ENCODE measurements at places on chromosomes 5 and 9.
A peak's percentile ranks its signal among the peaks of the same experiment; 100 is the strongest.

- no peak for DNase-seq
Observed at GRCh38 chr5:158786390-158786789, 313.3 kb downstream of the EBF1 start.

DNA sequence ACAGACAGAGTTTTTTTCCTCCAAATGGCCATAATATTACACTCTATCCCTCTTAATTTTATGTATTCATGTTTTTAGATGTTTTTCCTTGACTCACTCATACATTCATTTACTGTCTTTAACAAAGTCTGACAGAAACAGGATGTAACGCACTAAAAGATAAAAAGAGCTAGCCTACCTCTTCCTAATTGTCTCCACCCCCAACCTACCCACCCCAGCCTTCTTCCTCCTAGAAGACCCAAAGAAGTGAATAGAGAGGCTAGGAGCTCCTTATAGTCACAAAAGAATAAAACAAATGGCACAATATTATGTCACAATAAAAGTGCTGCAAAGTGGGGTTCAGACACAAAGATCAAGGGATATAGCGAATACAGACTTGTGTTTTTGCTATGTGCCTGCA lies 719 bp downstream of the NOL8 start:
- no peak for DNase-seq

DNA sequence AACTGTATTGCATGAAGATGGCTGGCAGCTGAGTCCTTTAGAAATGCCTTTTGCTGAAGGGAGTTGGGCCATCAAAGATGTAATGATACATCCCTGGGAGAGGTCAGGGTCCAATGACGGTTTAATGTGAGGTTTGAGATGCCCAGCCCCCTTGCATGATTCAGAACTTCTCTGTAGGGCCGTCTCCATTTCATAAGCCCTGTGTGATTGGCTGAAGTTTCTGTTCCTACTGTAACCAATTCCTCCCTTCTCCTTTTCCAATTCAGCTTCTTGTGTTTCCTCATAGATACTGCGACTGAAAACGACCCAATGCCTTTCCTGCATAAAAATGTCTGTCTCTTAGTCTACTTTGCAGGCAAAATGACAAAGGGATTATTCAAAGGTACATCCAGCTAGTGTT lies 47.9 kb upstream of the ST8SIA4 start:
- DNase-seq, result no peak

GRCh38 chr9:33510262-33511183 lies 13.5 kb upstream of the ANKRD18B start:
- DNase-seq, result peak; percentile 84

GRCh38 chr5:106019261-106019660 lies 1651.5 kb downstream of the EFNA5 start:
- no peak for DNase-seq

DNA sequence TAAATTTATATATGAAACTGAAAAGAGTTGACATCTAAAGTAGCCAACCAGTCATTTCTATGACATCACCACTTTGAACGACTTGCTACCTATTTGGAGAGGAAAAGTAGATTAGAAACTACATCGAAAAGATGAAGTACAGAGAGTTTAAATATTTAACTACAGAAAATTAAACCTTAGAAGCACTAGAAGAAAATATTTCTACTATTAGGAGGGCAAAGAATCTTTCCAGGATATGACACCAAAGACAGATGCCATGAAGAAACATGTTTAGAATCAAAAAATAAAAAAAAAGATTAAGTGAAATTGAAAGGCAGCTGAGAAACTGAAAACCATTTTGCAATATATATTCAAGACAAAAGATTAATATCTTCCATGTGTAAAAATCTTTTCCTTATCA lies 144.7 kb downstream of the COL23A1 start:
- DNase-seq, result no peak

DNA sequence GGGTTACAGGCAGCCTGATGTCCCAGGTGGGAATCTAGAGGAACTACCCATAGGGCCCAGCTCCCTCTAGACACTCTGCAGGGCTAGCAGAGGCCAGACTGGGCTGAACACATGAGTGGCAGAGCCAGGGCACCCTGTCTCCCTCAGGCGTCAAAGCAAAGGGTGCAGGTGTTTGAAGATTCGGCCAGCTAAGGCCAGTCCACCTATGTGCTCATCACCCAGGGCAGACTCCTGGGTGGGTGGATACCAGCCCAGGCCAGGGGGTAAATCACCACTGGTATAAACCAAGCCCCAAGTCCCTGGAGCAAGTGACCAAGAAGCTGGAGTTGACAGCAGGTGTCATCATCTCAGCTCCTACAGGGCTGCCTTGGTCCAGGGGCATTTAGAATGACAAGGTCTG lies 3.4 kb downstream of the CCDC180 start:
- DNase-seq, result peak; percentile 51

GRCh38 chr9:133978226-133978898 lies 13.8 kb downstream of the VAV2 start:
- peak; percentile 69 for DNase-seq

DNA sequence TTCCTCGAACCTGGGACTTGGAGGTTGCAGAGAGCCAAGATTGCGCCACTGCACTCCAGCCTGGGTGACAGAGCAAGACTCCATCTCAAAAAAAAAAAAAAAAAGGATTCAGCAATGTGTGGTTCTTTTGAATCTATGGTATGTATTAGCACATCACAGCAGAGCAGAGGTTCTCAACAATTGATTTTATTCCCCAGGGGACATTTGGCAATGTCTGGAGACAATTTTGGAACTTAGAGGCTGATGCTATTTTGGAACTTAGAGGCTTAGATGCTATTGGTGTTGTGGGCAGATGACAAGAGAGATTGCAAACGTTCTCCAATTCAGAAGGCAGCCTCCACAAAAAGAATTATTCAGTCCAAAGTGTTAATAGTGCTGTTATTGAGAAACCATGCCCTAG lies 115.2 kb downstream of the TMC1 start:
- DNase-seq, result no peak

GRCh38 chr9:6946583-6947166 lies 188.9 kb downstream of the KDM4C start:
- DNase-seq, result no peak

DNA sequence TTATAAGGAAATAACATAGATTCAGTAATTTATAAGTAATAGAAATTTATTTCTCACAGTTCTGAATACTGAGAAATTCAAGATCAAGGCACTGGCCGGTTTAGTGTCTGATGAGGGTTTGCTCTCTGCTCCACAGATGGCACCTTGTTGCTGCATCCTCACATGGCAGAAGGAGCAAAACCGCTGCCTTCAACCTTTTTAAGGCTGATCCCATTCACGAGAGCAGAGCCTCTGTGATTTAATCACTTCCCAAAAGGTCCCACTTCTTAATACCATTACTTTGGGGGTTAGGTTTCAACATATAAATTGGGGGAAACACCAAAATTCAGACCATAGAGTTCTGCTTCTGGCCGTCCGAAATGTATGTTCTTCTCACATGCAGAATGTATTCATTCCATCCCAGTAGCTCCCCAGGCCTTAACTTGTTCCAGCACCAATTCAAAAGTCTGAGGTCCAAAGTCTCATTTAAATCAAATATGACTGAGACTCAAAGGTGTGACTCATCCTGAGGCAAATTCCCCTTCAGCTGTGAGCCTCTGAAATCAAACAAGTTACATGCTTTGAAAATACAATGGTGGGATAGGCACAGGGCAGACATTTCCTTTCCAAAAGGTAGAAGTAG lies 30.6 kb downstream of the BAAT start:
- DNase-seq, result no peak

GRCh38 chr5:9015937-9016270 lies 530.0 kb downstream of the SEMA5A start:
- DNase-seq, result no peak

- no peak for DNase-seq
Observed at GRCh38 chr9:111961009-111961408, 64.4 kb downstream of the UGCG start.

DNA sequence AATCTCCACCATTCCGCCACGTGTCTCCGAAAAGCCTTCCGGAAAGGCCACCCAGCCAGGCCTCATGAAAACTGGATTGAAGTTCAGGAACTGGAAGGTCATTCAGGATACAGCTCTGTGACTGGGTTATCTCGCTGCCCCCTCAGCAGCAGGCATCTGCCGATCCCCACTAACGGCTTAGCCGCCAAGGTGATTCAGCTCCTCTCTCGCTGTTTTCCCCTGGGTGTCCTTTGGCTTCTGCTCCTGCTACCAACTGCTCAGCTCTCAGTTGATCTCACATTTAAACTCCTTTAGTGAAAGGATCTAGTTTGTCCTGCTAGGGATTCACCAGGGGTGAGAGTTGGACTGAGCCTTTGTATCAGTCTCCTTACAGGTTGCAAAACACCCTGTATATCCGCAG lies 2.2 kb upstream of the GDNF start:
- DNase-seq, result no peak

- peak; percentile 51 for DNase-seq
Observed at GRCh38 chr9:133161547-133161950, 2.2 kb downstream of the GBGT1 start.

DNA sequence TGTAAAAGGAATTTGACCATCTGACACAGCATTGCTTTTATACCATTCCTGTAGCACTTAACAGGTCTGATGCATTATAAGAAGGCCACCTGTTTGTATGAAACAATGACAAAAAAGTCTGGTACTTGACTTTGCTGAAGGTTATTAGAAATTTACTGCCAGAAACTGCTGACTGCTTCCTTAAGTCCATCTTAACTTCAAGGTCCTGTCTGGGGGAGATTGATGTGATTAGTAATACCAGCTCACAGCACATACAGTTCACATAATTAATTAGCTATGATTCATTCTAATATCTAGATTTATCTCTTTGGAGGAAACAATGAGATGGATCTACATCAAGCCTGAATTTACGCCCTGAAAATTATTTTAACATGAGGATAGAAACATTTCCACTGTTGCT lies 49.6 kb upstream of the TEK start:
- DNase-seq, result no peak

Measured in spleen (tissue), 13 donors.